ENCODE measurements at places on chromosomes 7 and 10.

DNA sequence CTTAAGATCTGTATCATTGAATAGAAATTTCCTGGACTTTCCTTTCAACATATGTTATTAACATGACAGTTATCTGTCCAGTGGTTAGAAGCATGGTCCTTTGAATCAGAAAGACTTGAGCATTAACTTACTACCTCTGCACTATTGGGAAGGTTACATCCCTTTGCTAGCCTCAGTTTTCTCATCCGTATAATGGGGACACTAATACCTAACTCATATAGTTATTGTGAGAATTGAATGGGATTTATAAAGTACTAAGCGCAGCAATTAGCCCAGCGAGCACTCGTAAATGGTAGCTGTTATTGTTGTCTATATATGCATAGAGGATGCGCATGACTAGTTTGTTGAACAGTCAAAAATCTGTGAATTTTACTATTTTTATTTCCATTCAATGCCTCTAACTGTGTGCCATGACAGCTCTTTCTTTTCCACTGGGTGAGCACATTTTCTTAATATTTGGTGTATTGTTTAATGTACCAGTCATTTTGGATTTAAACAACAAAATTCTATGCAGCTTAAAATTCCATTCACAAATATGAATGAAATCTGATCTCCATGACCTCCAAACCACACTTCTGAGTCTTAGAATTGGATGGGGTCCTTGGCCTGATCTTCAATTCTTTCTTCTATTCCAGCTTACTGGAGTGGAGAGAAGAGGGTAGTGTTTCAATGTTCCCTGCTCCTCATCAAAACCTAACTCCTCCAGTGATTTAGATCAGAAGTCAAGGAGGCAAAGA is 65.0 kb downstream of the CACNB2 start:
- no peak for DNase-seq

GRCh38 chr7:92633211-92633906 is 43.2 kb upstream of the FAM133B start:
- no peak for DNase-seq

GRCh38 chr10:89147256-89147655 is 59.9 kb downstream of the CH25H start:
- DNase-seq, result no peak

DNA sequence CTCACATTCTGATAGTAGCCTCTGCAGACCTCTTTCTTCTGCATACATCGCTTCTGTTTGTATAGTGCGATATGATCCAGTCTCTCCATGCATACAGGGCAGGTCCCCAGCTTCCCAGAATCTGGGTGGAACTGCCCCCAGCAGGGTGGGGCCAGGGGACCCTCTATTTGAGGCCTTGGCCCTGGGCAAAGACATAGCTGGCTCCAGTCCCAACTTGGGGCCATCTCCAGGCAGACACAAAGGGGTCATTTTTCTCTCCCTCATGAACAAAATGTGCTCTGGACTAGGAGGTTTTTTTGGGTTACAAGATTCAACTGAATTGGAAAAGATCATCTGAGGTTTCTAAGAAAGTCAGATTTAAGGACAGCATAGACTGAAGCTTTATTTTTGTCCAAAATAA is 21.1 kb upstream of the HSPA12A start:
- DNase-seq, result no peak

- DNase-seq, result no peak
These were observed 680.9 kb upstream of the LRRTM3 start for GRCh38 chr10:66244953-66245352.

DNA sequence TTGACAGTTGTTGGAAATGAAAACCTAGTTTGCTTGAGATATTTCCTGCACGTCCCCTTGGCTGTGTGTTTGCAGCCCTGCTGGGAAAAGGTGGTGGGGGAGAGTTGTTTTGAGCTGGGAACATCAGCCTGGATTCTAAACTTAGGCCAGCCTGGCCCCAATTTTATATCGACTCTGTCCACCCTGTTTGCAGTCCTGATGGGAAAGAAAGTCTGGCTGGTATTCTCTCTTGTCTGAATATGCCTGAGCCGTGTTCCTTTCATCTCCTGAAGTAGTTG is 178.7 kb downstream of the CCDC3 start:
- no peak for DNase-seq

GRCh38 chr10:49001870-49002672 is 62.4 kb upstream of the LRRC18 start:
- no peak for DNase-seq

- DNase-seq, result no peak
These were observed 74.9 kb downstream of the LARP4B start for GRCh38 chr10:856416-857157.

DNA sequence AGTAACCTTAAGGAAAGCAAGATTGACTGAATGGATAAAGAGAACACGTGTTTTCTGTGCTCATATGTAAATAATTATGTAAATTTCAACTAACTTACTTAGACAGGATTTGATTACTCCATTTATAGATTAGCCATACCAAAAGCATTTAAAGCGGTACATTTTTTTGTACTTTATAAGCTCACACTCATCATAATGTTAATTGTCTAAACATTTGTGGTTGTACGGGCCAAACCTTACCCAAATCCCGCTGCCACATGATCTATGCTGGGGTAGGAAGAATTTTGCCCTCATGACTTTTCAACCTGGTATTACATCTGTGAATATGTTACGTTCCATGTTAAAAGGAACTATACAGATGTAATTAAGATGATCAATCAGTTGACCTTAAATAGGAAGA is 29.1 kb downstream of the MKX start:
- DNase-seq, result no peak

DNA sequence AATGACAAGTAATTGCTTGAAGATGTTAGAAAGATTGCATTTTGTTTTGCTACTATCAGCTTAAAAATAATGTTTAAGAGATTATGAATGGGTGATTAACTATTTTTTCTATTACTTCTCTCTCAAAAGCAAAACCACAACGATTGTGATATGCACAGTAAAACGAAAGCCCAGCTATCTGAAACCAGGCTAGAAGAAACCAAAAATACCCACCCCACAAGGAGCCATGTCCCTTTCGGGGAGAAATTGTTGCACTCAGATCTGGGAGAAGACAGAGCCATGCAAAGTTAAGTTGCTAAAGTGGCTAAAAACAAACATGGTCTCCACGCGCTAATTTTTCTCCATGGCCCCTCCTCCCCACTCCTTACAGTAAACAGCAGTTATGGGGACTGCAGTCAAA is 173.6 kb downstream of the RPS24 start:
- DNase-seq, result no peak

- no peak for DNase-seq
These were observed 82.4 kb upstream of the NME8 start for GRCh38 chr7:37765872-37766525.

All from activated T-cell treated with anti-CD3 and anti-CD28 coated beads for 48 hours (primary cell).